ENCODE measurements at places on chromosomes 12 and 14.

DNA sequence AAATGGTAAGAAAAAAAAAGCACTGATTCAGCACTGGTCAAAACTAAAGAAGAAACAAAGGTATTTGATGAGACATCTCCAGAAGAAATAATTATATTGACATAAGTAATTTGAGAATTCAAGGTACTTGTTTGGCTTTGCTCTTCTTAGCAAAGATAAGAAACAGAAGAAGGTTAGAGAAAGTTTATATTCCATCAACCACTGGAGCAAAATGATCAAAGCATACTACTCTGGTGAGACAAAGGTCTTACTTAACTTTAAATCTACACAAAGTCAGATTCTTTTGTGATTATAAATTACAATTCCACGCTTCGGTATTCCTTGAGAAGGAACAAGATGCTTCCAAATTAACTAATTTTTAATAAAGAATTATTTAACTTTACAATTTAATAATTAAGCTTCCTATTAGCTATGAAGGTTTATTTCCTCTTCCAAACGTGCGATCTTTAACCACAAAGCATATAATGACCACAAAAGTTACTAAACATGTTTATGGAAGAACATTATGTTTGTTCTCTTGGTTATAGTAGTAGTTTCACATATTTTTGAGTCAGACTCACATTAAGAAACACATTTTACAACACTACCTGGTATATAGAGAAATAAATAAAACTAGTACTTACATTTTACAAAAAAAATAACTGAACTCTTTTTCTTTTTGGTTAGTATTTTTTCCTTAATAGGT lies 53.4 kb downstream of the METTL25 start:
- no peaks in the 10 kb centered on the region for H3K36me3 ChIP-seq
- no peak for DNase-seq
- H3K27ac ChIP-seq: no peak overlapping the region
- no peaks in the 10 kb centered on the region for H3K4me1 ChIP-seq
- H3K27me3 ChIP-seq: no peaks in the 10 kb centered on the region
- H3K4me3 ChIP-seq: no peak overlapping the region

DNA sequence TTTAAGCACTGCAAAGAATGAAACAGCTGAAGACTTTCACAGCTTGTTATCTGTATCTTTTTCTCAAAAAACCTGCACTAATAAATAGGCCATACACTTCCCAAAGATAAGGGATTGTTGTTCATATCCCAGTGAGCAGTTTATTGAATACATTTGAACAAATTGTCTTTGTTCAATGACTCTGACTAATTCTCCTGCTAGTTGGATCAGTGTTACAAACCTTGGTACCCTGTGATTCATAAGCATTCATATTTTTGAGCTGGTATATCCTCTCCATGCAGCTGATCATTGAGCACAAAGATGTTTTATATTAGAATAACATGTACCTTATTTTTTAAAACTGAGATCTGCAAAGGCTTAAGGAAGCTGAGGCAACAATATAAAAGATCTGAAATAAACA lies 58.9 kb upstream of the FSCB start:
- H3K27ac ChIP-seq: no peak overlapping the region
- no peaks in the 10 kb centered on the region for H3K4me1 ChIP-seq
- DNase-seq: no peak
- no peak overlapping the region for H3K4me3 ChIP-seq
- H3K36me3 ChIP-seq: no peaks in the 10 kb centered on the region

DNA sequence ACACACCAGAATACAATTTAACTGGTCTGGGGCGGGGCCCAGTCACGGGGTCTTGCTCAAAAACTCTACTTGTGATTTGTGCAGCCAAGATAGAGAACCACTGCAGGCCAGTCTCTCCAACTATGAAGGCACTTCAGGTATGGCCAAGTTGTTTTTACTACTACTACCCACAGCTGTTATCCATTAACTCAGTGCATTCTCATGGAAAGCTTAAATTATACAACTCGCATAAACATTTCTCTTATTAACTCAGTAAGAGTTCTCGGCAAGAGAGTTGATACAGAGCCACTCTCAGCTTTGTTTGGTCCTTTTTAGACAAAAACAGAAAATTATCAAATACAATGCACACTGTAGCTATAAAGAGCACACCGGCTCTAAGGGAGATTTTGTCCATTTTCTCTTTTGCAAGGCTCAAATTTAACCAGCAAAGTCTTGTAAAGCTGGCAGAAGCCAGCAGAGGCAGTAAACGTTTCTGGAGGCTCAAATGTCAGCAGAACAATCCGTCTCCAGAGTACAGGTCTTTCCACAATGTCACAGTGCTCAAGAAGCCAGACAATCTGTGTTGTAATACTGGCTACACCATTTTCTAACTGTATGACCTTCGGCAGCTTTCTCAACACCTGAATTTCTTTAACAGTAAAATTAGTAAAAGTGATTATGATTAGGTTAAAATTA lies 85.9 kb downstream of the PTGER2 start:
- peaks cover 20% of the 10 kb centered on the region for H3K27me3 ChIP-seq
- DNase-seq: no peak
- peaks cover 45% of the 10 kb centered on the region for H3K4me1 ChIP-seq
- H3K36me3 ChIP-seq: peaks cover 4% of the 10 kb centered on the region
- peak overlapping the region; percentile 8 for H3K4me3 ChIP-seq

DNA sequence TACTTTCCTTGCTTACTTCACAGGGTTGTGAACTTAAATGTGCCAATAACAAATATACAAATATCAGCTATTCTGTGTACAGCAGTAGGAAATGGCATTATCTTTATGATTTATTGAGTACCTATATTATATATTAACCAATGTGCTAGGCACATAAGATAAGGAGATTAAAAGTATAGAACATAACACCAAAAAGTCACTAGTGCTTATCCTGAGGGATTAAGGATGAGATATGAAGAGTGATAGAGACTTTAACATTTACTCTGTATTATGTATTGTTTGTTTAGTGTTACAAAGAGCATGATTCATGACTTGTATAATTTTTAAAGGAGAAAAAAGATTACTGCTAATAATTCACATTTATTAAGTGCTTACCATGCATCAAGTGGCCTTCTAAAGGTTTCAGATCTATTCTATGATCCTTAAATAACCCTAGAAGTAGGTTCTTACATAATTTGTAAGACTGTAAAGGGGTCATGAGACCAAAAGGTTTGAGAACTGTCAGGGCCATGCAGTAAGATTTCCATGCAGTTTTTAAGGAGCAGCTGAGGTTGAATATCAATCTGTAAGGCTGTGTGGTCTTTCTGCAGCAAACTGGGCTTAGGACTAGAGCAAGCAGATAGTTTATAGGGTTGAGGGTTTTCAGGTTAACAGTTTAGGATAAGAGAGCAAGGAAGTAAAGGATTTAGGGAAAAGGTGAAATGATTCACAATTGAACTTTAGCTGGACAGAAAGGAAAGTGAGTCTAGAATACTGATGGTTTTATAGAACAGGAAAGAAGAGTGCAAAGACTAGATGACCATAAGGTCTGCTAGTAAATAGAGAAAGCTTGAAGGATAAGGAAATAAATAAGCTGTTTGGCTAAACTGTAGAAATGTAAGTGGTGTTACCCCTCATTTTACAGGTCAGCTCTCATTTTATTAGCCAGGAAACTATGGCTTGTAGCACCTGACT lies 7.0 kb downstream of the PYROXD1 start:
- peaks cover 29% of the 10 kb centered on the region for H3K4me1 ChIP-seq
- DNase-seq: no peak

DNA sequence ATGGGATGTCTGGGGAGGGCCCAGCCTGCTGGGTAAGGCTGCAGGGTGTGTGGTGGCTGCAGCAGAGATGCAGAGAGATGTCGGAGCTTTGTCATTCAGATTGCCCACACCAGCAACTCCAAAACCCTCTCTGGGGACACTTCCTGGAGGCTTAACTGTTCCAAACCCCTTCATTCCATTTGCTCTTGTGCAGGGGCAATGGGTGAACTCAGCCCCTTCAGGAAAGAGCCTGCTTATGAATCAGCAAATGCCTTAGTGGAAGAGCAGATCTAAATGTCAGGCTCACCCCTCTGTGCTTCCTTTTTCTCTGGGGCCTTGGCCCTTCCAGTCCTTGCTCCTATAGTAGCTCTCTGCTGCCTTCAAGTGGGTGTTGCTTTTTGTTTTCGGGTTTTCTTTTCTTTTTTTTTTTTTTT lies 36.7 kb upstream of the GPATCH2L start:
- no peaks in the 10 kb centered on the region for H3K36me3 ChIP-seq
- no peak overlapping the region for H3K4me3 ChIP-seq
- DNase-seq: no peak
- H3K4me1 ChIP-seq: no peaks in the 10 kb centered on the region
- H3K27me3 ChIP-seq: peaks cover 13% of the 10 kb centered on the region

DNA sequence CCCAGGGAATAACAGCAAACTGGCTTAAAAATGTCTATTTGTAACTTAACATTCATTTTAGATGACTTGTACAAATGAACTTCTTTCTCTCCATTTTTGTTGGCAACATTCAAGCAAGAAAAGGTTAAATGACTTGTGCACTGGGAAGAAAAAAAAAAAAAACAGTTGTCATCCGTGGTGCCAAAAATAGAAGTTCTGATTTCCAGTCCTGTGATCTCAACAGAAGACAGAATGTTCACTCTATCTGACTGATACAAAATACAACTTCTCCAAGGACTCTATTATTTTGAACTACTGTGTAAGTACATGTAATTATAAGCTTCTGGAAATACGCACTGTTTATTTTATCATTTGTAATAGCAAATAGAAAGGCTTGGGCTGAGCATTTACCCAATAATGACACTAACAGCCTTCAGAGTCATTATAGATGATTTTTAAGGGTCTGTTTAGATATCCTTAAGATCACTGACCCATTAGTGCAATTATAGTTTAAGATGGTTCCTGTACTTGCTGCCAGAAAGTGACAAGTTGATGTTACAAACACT lies 59.9 kb downstream of the LIN7A start:
- DNase-seq: no peak

- peaks cover 13% of the 10 kb centered on the region for H3K4me1 ChIP-seq
- DNase-seq: no peak
- H3K36me3 ChIP-seq: peaks cover 1% of the 10 kb centered on the region
- H3K27ac ChIP-seq: no peak overlapping the region
Observed at GRCh38 chr14:92472860-92473259, 40.7 kb upstream of the RIN3 start.

DNA sequence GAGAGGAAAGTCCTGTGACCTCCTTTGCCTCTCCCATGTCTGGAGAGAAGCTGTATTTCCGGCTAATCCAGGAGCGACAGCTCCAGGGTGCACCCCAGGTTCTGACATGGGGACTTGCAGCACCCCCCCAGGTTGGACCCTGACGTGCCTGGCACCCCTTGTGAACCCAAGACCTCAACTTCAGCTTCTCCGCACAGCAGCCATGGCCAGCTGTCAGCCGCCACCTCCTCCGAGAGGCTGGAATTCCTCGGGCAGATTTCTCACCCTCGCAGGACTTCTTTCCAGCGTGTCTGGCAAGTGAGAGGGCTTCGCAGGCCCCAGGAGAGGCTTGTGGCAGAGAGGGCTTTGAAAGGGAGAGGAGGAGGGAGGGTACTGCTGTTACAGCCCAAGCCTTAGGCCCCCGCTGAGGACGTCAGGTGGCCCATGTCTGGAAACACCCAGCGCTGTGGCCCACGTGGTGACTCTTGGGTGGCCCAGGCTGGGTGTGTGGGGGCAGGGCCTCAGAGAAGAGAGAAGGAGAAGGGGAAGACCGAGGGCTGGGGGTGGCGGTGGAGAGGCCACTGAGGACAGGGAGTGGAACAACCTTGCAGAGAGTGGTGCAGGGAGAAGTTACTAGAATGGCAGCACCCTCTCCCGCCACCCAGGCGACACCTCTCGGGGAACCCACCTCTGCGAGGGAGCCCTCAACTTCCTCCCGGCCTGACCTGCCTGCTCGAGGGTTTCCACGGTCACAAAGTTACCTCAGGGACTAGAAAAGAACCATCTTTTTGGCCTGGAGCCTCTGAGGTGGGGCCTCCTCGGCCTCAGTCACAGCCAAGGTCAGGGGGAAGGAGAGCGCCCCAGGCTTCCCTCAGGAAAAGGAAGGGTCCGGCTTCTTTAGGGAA lies 11.7 kb upstream of the RPS6KL1 start:
- H3K4me3 ChIP-seq: no peak overlapping the region
- peaks cover 23% of the 10 kb centered on the region for H3K4me1 ChIP-seq
- no peak for DNase-seq
- H3K36me3 ChIP-seq: no peaks in the 10 kb centered on the region
- no peak overlapping the region for H3K27ac ChIP-seq

DNA sequence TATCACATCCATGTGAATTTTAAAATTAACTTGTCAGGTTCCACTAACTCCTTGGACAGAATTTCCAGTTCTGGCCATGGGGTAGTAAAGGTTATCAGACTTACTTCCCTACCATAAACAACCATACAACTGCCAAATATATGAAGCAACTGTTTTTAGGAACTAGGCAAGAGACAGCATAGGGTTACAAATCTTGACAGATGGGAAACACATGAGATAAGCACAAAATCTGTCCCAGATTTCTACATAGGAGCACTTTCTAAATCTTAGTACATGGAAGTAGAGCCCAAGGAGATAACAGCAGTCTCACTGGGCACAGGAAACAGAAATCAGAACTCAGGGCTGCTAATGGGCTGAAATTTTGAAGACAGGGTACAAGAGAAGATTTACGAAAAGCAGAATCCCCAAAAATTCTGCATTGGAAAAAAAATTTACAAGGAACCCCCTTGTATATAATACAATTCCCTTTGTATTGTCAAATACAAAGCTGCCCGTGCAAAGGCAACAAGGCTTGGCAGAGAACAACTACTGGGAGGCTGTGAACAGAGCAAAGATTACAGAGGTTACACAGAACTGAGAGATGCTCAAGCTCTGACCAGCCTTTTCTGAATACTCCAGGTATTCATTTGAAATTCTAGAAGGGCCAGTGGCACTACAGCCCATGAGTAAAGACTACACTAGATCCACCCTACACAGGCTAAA lies 43.2 kb downstream of the GALNT4 start:
- no peak overlapping the region for H3K4me3 ChIP-seq
- peak overlapping the region; percentile 42 for H3K27ac ChIP-seq
- peaks cover 10% of the 10 kb centered on the region for H3K4me1 ChIP-seq

DNA sequence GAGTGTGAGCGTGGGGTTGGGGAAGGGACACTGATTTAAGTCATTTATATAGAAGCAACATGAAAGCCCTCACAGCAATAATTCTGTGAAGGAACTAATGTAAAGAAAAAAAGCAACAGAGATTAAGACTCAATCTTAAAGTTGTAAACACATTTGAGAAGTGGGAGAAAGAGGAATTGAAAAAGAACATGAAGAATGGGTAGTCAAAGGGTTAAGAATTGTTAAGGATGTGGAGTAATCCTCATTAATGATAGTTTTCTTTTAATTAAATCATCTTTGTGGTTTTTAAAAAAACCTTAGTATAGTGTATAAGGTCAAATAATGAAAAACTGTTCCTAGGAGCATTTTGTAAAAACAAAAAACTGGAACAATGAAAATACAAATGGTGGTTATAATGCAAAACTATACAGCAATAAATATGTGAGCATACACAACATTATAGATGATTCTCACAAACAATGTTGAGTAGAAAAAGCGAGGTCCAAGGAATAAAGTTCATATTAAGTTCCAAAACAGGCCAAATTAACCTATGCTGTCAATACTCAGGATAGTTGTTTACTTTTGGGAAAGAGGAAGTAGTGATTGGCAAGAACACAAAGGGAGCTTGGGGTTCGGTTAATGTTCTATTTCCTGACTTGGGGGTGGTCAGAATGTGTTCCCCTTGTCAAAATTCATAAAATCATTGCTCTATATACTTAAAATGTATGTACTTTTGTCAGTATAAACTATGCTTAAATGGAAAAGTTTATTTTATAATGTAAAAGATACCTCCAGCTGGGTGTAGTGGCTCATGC lies 120.4 kb upstream of the ATF7IP start:
- peaks cover 8% of the 10 kb centered on the region for H3K36me3 ChIP-seq
- no peak for DNase-seq
- no peak overlapping the region for H3K27ac ChIP-seq
- no peak overlapping the region for H3K4me3 ChIP-seq

Measured in activated T-cell treated with anti-CD3 and anti-CD28 coated beads, Interleukin-2, amount 50 U/mL, for 72 hours (primary cell).